ENCODE measurements at places on chromosomes 5 and 9.

GRCh38 chr5:91038180-91038808 is 344.8 kb downstream of the ARRDC3 start:
- DNase-seq: no peak

DNA sequence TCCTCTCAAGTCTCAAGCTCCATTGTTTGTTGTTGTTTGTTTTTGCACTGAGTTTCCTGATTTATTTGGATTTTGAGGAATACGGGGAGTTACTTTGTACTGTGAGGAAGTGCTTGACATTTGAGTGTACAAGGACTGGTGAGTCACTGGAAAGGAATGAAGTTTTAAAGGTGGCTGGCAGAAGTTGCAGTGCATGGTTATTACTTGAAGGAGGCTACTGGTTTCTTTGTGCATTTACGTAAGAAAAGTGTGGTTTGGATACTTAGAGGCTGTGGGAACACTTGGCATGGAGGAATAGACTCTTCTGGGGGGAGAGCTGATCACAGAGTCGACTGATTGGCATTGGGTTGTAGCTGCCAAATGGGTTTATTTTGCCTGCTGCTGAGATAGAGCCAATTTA is 919.0 kb downstream of the TAF11L14 start:
- peak; percentile 1 for DNase-seq

GRCh38 chr5:173429489-173430150 is 101.4 kb upstream of the STC2 start:
- DNase-seq: no peak

DNA sequence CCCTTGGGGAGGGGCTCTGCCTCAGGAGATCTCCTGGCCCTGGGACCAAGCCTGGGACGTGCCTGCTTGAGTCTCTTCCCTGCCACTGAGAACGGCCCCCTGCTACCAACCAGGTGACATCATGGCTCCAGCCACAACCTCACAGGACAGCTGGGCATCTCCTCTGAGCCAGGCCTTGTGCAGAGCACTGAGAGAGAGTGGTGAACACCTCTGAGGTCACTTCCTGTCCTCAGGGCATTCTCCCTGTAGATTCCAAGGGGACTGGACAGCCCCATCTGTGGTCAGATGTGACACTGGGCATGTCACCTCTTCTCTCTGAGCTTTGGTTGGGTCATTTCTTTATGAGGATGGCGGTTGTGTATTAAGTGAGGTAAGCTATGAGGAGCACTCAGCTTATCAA is 172.0 kb downstream of the MELK start:
- no peak for DNase-seq

DNA sequence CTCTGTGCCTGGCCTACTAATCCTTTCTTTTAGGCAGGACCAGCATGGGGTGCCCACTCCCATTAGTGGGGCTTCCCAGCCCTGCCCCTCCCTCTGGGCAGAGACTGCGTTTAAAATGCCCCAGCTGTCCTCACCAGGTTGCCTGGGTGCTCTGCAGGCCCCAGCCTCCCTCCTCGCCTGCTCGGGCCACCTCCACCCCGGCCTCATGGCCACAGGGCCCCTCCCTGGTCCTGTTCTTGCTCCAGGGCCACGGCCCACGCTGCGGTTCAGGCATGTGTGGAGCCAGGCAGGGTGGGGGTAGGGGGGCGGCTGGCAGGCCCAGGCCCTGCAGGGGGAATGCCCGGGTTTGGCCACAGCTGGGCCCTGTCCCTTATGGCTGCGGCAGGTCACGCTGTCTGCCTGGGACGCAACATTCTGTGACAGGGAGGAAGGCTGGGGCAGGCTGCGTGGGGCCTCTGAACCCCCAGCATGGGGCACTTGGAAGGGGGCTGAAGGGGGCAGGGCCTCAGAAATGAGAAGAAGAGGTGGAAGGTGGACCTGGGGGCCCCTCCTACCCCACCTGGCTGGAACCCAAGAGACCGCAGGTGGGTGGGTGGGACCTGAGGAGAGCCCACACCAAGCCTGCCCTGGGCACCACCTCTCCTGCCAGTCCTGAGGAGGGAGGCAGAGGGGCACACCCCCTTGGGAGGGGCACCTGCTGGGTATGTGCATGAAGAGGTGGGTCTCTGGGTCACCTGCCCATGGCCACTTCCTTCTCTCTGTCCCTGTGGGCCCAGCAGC is at the start of gene LCN12:
Gene LCN12 (plus strand): TSS at position 733 of the 780 bp plus-strand sequence. CDS start 55 bp downstream, outside the sequence.
- DNase-seq: no peak

DNA sequence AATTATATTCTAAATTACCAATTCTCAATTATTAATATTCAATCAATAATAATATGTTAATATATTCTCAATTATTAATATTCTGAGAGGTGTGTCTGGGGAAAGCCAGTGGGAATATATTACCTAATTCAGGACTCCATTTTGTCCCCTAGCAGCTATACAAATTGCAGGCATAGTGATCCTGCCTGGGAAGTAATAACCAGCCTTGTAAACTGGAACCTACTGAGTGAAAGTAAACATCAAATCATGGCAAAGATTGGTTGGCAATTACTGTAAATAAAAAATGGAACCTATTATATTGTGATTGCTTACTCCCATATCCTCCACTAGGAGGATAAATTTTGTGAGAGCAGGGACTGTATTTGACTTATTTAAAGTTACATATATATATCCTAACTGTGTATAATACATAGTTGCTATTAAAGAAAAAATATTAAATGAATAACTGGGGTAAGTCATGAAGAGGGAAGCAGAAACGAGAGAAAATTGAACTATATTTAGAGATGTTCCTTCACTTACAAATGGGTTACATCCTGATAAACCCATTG is 150.5 kb upstream of the ELL2 start:
- DNase-seq: no peak

DNA sequence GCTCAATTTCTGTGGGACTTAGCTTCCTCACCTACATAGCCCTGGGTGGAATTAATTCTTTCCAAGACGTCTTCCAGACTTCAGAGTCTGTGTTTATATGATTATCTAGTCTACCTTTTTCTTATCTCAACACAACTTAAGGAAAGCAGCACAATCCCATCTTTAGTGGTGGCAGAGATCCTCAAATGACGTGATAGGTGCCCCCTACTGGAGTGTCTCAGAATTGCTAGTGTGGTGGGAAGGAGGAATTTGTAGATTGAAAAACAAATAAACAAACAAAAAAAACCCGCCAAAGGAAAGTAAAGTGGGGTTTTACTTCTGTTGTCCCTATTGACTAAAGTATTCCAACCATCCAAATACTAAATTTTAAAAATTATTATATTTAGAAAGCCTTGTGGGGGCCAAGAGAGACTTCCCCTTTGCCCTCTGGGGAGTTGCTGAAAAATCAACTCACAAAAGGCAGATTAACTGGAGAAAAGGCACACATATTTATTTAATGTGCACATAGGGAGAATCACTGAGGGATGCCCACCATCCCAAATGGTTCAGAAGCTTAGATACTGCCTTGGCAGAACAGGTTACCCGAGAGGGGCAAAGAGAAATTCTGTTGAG is 283.3 kb downstream of the TMEM167A start:
- DNase-seq: peak; percentile 37

DNA sequence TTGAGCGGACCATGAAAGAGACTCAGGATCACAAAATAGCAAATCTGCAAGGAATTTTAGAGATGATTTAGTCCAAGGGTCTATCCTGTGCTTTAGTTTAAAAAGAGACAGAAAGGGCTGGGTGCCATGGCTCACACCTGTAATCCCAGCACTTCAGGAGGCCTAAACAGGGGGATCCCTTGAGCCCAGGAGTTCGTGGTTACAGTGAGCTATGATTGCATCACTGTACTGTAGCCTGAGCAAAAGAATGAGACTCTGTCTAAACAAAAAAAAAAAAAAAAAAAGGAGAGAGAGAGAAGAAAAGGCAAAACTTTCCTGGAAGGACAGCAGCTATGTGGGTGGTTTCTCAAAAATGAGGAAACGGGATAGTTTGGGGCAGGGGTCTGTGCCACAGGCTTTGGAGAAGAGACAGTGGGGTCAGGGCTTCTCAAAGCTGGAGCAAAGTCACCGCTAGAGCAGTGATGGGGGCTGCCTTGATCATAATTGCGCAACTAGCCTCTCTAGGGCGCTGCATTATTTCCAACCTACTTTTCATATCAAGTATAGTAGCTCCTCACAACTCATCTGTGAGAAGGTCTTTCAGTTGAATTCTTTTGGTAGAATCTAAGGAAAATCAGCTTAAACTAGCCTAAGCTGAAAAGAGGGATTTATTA is 8.5 kb upstream of the ANKH start:
- DNase-seq: peak; percentile 40

GRCh38 chr5:58505971-58506640 is 14.9 kb downstream of the GAPT start:
- DNase-seq: no peak

DNA sequence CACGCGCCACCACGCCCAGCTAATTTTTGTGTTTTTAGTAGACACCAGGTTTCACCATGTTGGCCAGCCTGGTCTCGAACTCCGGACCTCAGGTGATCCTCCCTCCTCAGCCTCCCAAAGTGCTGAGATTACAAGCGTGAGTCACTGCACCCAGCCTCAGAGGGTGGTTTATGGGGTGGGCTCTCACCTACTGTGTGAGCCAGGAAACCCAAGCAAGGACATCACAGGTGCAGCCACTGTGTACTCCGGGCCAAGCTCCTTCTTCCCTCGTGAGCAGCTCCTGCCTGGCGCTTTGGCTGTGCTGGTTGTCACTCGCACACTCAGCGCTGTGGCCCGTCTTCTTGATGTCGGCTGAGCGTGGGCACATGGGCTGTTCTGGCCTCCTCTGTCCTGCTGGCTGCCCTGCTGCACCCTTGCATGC is 70.1 kb downstream of the WNK2 start:
- DNase-seq: no peak

DNA sequence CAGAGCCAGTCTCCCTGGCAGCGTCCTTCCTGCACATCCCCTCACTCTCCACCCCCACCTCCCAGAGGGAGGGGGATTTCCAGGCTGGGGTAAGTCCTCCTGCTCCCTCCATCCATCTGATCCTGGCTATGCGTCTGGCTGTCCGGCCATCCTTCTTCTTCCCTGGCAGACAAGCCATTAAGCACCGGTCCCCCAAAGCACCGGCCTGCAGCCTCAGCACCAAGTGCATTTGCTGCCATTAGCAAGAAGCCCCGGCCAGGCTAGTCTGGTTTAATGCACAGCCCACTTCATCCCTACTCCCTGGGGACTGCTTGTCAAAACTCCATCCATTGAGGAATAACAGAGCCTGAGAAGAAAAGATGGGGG is 208.7 kb upstream of the IER5L start:
- DNase-seq: no peak

DNA sequence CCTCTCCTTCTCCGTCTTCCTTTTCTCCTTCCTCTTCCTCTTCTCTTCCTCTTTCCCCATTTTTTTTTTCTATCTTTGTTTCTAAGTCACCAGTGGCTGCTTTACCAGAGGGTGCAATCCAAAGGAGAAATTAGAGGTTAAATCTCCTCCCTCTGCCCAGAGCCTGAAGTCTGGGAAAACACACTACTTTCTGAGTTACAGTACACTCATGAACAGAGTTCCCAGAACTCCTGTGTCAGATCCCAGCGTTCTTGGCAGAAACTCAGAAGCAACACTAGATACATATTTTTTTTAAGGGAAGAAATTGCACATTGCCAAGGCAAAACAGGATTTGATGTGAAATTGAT is 189.0 kb downstream of the SNCAIP start:
- peak; percentile 63 for DNase-seq

DNA sequence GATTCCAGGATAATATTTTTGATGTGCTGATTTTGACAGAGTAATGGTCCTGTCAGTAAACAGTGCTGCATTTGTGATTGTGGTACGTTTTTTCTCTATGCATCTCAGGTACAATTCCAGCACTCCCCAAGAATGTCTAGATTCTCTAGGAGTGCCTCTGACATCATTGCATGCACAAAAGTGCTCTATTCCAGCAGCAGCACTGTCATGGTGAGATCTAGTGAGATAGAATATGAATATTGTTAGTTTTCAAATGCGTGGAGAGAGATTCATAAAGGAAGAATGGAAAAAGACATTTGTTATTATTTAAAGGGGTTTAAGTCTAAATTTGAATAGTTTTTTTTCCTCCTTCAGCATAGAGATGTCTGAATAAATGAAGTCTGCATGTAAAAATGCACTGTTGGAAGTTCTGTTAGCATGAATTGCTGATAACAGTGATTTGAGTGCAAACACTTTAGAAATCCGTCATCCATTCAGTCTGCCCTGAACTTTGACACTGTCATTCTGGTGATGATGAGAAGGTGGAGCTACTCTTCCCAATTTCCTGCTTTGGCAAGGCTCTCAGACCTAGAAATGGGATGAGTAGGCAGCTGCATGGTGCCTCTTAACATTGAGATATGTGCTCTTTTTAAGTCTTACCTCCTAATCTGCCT is 84.6 kb downstream of the GAPVD1 start:
- DNase-seq: no peak

- peak; percentile 64 for DNase-seq
These were observed 20.9 kb upstream of the ARHGAP26 start for GRCh38 chr5:142749321-142749720.

GRCh38 chr5:78265163-78265562 is 29.3 kb downstream of the AP3B1 start:
- DNase-seq: no peak

- DNase-seq: no peak
These were observed 716.3 kb downstream of the BRINP1 start for GRCh38 chr9:118652912-118653311.

DNA sequence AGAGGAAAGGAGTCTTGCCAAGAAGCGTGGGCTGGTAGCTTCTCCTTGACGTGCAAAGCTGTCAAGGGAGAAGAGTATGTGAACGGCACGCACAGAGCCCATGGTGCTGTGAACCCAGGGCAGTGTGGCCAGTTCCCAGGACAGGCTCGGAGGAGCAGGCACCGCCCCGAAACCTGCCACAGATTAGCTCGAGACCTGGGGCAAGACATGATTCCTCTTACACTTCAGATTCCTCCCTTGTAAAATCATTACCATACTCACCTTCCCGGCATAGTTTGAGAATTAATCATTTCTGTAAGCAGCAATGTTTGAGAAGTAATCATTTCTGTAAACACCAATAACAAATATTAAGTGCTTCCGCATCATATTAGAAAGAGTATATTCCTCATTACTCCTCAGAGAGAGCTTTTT is 19.9 kb downstream of the GOLM1 start:
- no peak for DNase-seq

All from cardiac muscle cell (in vitro differentiated cells and primary cell).